ENCODE measurements at places on chromosomes 16 and 17. TPM values are rescaled to one million over a fixed set of nuclear protein-coding genes. Genes with fewer than 3 reads are reported as not detected.

- no peak for DNase-seq
Observed at GRCh38 chr17:61305024-61305423, 94.6 kb upstream of the TBX2 start.

GRCh38 chr16:53404959-53405358 is 29.3 kb upstream of the RBL2 start:
- peak; percentile 5 for DNase-seq

DNA sequence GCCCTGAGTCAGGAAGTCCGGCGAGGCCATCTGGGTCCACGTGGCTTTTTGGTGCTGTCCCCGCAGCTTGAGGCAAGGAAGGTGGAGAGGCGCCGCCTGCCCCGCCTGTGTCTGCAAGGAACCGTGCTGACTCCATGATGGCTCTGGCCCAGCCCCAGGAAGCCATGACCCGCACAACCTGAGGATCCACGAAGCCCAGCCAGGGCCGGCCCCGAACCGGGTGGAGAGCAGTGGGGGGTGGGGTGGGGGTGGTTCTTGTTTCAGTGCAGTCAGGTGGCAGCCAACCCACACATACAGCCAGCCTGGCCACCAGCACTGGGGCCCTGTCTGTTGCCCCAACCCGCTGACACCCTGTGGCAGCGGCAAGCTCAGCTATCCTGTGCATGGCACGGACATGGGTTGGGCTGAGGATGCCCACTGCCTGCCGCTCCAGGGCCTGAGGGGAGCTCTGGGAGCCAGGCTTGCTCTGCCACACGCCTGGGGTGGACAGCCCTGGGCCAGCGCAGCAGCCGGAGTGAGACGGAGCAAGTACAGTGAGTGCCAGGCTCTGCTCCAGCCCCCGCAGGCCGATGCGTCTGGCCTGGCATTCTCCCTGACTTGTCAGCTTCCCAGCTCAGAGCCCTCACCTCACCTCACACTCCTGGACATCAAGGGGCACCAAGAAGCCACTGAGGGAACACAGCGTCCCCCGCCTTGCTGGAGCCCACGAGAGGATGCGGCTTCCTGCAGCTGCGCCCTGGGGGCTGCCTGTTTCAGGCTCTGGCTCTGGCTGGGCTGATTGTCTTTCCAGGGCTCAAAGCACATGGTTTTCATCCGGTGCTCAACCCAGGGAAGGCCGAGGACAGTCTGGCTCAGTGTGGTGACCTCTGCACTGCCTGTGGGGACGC is 68.8 kb downstream of the LMF1 start:
- no peak for DNase-seq

DNA sequence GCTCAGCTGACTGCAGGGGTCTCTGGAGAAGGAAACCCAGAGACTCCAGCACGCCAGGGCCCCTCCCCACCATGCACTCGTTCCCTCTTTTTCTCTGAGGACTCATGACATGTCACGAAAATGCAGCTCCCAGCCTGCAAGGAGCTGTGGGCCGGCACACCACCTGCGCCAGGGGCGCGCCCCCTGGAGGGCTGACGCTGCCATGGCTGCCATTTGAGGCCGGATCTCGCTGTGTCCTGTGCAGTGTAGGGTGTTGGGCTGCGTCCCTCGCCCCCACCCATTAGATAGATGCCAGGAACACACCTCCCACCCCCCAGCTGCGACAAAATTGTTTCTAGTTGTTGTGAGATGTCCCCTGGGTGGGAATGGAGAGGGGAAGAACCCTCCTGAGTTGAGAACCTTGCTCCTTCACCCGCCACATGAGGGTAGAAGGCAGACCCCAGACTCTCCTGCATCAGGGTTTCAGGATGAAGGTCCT is 8.2 kb downstream of the SYNGR2 start:
- no peak for DNase-seq

DNA sequence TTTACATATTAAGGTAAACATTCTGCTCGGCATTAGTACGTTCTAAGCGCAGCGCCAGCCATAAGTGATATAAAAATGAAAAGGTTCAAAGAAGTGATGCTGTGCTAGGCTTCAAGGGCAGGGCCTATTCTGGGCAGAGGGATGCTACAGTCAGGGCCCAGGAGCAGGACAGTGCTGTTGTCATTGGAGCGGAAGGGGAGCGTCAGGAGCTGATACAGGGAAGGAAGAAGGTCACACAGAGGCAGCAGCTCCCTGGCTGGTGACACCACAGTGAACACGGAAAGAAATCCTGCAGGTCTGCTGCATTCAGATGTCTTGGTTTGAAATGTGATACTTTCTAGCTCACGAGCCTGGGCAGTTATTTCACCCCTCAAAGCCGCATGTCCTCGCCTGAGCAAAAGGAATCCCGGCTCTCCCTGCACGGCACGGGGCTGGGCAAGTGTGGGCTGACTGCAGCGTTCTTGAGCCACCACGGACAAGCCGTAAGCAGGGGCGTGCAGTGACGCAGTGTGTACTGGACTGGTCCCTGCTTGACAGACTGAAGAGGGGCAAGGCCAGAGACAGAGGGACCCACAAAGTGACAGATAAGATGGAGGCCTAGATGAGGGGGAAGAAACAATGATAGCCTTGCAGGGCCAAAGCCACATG is 41.1 kb downstream of the ZCCHC14 start:
- DNase-seq: no peak

The ARL5C gene
- total RNA-seq: not detected

GRCh38 chr17:82241926-82242697 is 13.3 kb downstream of the SLC16A3 start:
- DNase-seq: no peak

The SPN gene
- not detected for total RNA-seq

The FOXC2 gene
- 0.45 TPM for total RNA-seq

DNA sequence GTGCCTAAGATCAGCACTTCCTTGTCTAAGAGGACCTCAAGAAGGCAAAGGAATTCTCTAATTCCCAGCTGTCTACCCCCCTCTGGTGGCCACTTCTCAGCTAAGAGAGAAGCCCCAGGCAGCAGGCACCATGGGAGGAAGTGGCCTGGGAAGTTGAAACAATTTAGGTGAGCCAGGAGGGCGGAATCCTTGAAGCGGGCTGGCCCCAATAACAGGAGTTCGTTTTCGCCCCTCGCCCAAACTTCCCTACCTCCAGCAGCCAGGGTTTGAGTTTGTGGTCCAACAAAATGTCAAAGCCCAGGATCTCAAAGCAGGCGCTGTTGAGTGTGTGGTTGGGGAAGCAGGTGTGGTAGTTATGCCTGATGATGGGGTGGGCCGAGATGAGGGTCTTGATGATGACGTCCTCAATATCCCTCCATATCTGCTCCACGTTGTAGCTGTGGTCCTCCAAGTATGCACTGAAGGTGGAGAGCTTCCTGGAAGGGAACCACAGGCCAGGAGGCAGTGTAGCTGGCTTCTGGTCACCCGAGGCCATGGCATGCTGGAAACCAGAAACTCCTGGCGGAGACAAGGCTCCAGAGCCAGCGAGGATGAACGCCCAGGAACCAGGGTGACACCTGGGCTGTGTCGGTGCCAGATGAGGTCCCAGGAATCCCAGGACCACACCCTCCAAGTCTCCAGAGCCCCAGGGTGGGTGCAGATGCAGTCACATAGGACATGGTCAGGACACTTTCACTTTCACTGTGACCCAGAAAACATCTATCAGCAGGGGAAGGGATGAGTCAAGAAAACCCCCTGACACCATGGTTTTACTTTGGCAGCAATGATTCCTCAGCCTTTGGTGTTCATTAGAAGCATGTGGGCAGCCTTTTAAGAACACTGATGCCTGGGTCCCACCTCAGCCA is 25.6 kb downstream of the TTLL6 start:
- DNase-seq: peak; percentile 92

- no peak for DNase-seq
Observed at GRCh38 chr17:37052450-37052849, 103.7 kb downstream of the AATF start.

GRCh38 chr17:83174362-83175118 is 95.1 kb downstream of the METRNL start:
- peak; percentile 54 for DNase-seq

The HBA2 gene
- total RNA-seq: not detected

DNA sequence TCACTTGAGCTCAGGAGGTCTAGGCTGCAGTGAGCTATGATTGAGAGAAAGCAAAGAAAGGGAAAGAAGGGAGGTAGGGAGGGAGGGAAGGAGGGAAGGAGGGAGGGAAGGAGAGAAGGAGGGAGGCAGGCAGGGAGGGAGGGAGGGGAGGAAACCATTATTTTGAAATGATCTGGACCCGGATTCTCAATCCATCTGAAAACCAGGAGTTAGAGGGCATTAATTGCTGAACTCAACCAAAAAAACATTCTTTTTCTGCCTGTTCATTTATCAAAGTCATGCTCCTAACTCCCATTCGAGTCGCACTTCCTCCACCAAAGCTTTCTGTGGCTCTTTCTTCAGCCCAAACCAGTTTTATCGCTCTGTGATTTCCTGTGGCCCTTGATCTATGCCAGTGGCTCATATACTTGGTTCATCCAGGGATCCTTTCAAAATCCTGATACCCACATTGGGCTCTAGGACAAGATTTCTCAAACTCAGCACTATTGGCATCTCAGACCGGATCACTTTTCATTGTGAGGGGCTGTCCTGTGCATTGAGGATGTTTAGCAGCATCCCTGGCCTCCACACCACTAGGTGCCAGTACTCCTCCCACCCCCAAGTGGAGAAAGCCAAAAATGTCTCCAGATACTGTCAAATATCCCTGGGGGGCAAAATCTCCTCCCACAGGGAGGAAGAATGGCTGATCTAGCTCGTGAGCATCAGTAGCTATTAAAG is 38.2 kb downstream of the CMTM4 start:
- no peak for DNase-seq

- no peak for DNase-seq
Observed at GRCh38 chr16:88065747-88066142, 114.5 kb downstream of the BANP start.

GRCh38 chr16:57203451-57203850 is 17.3 kb downstream of the RSPRY1 start:
- no peak for DNase-seq

The CEMP1 gene
- total RNA-seq: not detected

The DHRS7C gene
- not detected for total RNA-seq

DNA sequence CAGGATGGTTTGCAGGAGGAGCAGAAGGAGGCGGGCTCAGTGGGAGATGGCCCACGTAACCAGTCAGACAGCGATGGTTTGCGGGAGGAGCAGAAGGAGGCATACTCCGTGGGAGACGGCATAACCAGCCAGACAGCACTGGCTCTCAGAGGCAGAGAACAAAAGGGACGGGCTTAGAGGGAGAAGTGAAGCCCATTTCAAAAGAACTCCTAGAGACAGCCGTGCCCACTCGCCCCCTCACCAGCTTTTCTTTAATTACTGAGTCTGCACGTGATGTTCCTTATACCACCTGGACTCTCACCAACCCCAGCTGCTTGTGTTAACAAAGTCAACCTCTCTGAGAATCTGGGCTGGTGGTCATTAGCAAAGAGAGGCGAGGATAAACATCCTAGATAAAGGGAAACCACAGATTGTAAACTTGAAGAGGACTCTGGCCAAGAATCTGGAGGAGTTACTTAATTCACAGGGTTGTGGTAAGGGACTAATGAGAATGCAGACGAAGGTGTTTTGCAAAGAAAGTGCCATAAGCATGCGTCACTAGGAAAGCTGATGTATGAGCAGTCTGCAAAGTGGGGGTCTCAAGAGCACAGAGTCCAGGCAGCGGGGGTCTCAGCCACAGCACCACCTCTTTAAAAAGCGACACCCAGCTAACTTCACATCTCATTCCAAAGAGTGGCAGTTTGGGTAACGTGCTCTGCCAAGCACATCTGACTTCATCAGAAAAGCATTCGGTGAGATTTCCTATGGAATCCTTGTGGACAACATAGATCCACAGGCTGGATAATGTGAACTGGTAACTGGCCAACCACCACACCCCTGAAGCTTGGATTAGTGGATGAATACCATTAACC is 51.7 kb downstream of the NXN start:
- DNase-seq: peak; percentile 64

DNA sequence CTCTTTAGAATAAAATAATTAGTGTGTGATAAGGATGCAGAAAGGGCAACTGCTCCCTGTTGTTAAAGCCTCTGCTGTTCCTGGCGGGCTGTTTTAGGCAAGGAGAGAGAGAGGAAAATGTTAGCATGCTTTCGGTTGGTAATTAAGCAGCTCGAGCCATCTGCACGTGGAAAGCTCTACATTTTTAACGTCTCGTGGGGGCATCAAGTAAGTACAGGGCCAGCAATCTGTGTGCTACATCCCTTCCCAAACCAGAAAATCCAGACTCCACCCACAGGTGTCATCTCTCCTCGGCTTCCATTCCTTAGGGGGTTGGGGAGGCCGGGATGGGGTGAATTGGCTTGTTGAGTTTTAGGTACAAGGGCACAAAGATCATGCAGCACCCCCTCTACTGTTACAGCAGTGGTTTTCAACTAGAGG is 62.4 kb upstream of the MARCHF10 start:
- DNase-seq: no peak

DNA sequence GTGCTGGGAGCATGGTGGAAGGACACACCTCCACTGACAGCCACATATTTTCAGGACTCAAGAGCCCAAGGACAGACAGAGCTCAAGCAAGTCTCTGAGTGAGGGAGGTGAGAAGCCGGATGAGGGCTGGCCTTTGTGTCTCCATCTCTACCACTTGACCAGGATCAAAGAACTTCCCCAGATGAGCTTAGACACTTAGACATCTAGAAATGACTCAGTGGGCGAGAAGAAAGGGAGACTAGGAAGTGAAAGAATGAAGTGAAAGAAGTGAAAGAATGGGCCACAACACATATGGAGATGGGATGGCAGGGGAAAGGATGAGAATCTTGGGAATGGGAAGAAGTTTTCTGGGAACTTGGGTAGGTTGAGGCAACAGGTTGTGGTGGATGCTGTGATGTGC is 274.9 kb upstream of the CCL2 start:
- DNase-seq: no peak

DNA sequence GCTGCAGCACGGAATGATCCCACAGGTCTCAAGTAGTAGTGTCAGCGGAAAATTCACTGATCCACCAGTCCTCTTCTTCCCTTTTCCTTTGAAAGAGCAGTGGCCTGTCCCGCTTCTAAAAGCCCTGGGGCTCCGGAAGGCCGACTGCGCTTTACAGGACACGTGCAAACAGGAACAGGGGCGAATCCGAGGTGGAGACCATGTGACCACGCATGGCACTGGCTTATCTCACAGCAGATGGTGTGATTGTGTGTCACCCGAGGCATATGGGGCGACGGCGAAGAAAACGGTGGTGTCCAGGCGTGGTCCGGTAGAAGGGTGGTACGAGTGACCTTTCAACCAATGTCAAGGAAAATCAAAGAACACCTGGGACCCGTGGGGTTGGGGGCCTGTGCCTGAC is 12.0 kb upstream of the KCNJ18 start:
- DNase-seq: no peak

DNA sequence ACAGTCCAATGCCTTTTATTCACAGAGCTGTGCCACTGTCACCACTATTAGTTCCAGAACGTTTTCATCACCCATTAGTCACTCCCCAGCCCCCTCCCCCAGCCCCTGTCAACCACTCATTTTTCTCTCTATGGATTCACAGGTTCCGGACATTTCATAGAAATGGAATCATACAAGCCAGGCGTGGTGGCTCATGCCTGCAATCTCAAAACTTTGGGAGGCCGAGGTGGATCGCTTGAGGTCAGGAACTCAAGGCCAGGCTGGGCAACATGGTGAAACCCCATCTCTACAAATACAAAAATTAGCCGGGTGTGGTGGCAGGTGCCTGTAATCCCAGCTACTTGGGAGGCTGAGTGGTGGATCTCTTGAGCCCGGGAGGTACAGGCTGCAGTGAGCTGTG is 759 bp upstream of the PAM16 start:
- no peak for DNase-seq
